ENCODE measurements at places on chromosomes 3 and 15.
A peak's percentile ranks its signal among the peaks of the same experiment; 100 is the strongest.

DNA sequence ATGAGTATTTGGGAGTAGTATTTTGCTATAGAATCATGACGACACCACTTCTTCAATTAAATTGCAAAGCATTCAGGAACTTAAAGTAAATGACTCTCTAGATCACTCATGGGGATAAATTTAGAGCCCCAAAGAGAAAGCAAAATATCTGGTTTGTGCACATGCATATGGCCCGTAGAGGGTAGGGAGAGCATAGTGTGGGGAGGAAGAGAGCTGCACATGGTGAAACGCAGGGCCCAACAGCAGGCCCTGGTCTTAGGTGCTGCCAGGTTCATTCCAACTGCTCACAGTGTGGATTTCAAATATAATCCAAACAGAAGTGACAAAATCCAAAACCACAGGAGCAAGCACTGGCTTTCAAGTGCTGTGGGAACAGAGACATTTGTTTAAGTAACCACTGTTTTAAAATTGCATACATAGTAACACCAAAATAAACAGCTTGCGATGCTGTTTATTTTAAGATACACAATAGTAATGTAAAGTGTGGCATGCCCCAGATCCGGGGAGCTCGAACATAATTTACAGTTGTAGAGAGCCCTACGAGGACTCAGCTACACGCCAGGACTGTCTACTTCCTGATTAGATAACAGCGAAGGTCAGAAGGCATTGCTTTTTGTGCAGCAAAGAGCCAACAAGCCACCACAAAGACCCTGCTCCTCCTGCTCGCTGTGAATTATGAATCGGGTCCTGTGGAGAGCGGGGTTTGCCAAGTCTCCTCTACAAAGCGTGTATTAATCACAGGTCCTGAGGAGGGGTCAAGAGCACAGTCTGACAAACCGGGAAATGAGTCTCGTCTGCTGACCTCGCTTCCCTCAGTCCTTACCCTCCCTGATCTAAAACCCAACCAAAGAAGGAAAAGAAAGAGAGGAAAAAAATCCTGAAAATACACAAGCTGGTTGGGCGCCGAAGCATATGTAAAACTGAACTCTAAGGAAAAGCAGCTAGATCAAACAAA, 80.6 kb downstream of the MEIS2 start:
- no peak for DNase-seq

GRCh38 chr3:65861718-65862117, 177.0 kb downstream of the MAGI1 start:
- no peak for DNase-seq

DNA sequence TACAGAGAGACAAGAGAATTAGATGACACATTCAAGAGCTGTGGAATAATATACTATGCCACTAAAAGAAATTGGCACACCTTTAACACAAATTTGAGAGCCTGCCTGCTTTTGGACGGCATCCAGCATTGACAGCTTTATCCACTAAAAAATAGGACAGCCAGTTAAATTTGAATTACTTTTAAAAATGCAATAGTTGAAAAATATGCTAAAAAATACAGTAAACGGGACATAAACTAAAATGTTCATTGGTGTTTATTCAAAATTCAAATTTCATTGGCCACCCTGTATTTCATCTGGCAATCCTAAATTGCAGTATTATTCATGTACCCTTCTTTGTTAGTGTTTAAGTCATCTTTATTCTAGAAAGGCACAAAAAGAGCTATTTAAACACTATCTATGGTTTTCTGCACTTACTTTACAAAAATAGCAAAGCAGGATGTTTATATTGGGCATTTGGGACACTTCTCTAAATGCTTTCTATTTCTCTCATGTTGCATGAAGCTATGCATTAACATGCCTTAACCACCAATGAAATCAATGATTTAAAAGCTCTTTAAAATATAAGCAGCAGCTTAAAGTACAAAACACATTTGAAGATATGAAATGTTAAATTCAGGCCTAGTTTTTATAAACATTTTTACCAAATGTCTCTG, 160.1 kb downstream of the NEK10 start:
- DNase-seq, result no peak

DNA sequence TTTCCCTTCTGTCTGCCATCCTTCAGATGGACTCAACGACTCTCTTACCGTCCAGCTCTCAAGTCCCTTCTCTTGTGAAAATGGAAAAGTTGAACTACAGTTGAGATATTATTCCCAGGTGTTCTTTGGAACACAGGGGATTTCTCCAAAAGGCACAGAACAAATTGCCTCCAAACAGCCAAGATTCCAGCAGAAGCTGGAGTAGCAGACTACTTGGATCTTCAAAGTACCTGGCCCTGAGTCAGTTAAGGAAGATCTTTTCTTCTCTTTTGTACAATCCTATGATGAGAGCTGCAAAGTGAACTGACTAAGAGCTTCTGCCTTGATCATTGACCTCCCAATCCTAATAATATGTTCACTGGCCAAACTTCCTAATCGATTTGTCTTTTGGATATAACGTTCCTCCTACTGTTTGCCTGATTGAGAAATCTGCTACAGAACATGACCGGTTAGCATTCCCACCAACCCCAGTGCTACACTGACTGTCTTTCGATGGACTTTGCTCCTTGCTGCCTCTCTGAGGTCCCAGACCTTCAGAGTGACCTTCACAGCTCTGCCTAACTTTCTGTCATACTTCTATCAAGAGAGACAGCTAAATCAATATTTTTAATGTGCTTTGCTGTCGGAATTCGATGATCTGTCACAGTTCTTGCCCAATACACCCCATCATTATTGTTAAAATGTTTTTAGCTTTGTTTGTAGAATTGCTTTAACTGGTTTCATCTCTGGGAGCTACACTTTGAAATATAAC, 21.9 kb downstream of the PAQR9 start:
- DNase-seq, result no peak

DNA sequence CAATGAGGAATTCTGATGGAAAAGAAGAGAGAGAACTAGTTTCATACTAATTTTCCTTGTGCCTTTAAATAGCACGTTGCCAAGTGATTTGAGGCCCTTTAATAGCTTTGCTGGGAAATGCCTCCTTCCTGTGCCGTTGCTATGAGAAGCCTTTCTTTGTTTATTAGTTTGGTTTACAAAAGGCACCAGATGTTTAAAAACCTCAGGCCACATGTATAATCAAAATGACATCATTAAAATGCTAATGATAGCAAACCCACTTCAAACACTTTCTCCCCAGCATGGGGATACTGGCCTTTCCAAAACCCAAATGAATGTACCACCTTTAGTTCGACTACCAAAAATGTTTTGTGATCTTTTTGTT, 50.0 kb upstream of the TBC1D23 start:
- DNase-seq, result peak; percentile 68

- DNase-seq, result no peak
Observed at GRCh38 chr3:122299872-122300460, 25.1 kb upstream of the CSTA start.

- DNase-seq, result peak; percentile 33
Observed at GRCh38 chr15:55823191-55823670, 80.3 kb upstream of the PRTG start.

DNA sequence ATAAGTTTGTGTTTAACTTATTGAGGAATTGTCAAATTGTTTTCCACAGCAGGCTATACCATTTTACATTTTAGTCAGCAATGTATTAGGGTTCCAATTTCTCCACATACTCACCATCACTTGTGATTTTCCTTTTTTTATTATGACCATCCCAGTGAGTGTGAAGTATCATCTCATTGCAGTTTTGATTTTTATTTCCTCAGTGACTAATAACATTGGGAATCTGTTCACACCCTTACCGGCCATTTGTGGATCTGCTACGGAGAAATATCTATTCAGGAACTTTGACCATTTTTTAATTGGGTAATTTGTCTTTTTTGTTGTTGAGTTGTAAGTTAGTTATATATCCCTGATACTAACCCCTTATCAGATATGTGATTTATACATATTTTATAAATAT, 54.8 kb upstream of the LMCD1 start:
- no peak for DNase-seq

DNA sequence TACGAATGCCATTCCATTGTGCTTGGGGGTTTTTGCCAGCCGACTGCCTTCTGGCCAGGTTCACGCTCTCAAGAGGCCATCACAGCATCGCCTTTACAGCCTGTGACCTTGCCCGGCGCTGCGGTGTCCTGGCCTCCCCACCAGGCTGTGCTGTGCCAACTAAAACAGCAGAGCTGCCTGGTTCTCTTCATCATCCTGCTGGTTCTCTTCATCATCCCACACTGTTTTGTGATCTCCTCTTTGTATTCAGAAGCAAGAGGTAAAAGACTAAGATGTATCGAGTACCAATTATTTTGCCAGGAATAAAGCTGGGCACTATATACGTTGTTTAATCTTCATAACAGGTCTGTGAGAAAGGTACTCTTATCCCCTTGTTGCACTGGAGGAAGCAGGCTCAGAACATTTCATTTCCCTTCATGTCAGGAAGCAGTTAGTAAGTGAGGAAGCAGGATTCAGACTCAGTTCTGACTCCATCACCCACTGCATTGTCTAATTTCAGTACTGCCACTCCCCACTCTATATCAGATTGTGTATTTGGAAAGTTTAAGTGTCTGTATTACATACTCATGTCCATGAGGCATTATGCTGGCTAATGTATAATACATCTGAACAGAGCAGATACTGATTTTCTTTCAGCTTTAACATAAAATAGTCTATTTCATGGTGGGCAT, 92.7 kb downstream of the LRRC28 start:
- no peak for DNase-seq

GRCh38 chr3:197256836-197257444, 41.5 kb downstream of the DLG1 start:
- DNase-seq, result peak; percentile 47

- DNase-seq, result no peak
Observed at GRCh38 chr3:112813016-112813415, 33.6 kb downstream of the CD200R1L start.

DNA sequence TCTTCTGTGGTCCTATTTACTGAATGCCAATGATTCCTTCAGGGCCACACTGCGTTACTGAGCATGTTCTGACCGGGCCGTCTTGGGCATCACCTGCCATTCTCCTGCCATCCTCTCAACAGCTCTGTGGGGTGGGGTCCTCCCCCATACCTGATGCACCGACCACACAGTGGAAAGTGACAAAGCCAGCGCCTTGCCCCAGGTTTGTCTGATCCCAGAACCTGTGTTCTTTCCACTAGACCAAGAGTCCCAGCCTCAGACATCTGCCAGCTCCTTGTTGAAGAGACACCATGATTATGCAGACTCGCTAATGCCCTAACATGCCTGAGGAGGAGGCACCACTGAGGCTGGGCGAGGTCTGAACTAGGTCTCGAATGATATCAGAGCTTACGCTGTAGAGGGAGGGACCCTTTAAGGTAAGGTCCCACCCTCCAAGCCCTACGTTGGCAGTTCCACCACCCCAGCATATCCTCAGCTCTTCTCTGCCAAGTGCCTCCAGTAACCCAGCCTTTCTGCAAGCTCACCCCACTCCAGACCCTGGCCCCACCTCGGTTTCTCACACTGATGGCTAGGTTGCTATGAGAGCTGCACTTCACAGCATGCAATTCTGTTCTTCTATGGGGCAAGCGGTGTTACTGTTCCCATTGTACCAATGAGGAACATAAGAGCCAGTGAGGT, 29.8 kb upstream of the PLXNA1 start:
- no peak for DNase-seq

- no peak for DNase-seq
Observed at GRCh38 chr3:102081572-102082289, 232.4 kb downstream of the NFKBIZ start.

DNA sequence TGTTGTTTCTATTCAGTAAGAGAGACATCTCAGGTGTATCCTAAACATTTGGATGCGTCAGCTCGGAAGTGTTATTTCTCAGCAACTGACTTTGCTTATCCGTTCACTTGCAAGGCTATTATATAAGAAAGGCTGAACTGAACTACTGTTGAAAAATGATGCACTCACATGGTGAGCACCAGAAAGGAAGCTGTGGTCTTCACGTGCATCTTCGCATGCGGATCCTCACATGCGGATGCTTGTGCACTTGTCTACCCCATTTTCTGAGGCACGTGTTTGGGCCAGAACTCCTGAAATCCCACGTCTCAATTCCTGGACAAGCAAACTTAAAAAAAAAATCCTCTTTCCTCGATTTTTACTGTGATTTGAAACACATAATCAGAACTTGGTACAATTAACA, 63.2 kb downstream of the PDZRN3 start:
- DNase-seq, result no peak

GRCh38 chr3:163523375-163523774, 1554.9 kb downstream of the SI start:
- DNase-seq, result no peak

DNA sequence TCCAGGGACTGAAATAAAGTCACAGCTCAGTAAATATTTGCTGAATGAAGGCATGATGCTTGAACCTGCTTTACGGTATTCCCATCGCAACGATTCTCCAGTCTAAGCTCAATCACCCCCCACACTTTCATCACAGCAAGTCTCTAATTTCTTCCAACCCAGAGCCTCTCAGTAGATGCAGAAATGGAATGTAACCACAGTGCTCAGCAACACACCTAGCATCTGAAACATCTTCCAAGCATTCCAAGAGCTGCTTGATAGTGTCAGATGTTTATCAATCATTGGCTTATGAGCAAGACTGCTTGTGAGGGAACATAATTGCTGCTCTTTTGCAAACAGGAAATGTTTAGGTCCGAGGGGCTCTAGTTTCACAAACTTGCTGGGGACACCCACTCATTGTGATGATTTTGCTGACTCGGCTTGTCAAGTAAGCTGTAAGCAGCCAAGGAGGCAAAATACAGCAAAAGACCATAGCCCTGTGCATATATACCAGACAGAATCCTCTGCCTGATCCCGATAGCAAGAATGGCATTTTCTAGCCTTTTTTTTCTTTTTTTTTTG, 751.2 kb downstream of the NR2F2 start:
- no peak for DNase-seq

- no peak for DNase-seq
Observed at GRCh38 chr3:121718205-121718846, 31.2 kb downstream of the GOLGB1 start.

DNA sequence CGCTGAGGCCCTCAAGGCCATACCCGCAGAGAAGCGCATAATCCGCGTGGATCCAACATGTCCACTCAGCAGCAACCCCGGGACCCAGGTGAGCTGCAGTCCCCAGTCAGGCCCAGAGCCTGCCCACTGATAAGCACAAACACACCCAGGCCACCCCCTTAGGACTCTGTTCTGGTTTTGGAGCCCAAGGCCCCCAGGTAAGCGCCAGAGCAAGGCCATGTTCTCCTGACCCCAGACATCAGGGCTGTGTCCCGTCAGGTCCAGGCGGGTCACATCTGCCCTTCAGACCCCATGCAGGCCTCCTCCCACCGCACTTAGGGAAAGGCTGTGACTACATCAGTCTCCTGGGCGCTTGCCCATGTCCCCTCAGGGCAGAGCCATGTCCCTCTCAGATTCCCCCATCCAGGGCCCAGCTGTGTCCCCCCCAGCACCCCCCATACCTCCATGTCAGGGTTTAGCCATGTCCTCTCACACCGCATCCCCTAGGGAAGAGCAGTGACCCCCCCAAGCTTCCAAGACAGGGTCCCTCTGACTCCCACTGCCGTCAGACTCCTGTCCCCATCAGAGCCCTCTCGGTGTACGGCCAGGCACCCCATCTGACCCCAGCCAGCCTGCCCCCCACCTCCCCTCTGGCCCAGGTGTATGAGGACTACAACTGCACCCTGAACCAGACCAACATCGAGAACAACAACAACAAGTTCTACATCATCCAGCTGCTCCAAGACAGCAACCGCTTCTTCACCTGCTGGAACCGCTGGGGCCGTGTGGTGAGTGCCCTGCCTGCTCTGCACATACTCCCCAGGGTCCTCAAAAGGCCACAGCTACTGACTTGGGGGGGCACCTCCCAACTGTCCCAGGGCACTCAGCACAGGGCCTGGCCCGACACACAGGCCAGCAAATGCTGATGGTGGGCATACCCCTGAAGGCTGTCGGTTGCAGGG, 1.6 kb downstream of the PARP3 start:
- DNase-seq, result no peak

GRCh38 chr3:149844091-149844490, 31.1 kb downstream of the RNF13 start:
- no peak for DNase-seq
